ENCODE measurements at places on chromosomes 6 and 20.

DNA sequence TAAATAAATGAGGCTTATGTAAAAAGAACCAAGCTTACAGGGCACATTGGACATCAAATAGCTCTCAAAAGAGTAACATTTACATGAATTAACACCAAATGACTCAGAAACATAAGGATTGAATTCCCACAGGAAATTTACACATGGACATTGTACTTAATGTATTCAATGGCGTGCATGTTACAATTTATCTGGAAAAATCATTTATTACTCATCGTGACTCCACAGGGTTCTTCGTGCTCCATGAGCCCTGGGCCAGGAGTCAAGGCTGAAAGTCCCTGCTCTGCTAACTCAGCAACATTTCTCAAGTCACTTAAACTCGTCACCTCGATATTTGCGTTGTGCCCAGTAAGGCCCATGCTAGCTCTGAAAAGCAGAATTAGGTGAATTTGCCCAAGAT is 158.5 kb downstream of the PHACTR1 start:
- no peak for DNase-seq

- no peak for DNase-seq
Measured at GRCh38 chr6:44496665-44497369, 109.3 kb downstream of the CDC5L start.

GRCh38 chr6:32107406-32107805 is 1.7 kb downstream of the TNXB start:
- DNase-seq, result no peak

DNA sequence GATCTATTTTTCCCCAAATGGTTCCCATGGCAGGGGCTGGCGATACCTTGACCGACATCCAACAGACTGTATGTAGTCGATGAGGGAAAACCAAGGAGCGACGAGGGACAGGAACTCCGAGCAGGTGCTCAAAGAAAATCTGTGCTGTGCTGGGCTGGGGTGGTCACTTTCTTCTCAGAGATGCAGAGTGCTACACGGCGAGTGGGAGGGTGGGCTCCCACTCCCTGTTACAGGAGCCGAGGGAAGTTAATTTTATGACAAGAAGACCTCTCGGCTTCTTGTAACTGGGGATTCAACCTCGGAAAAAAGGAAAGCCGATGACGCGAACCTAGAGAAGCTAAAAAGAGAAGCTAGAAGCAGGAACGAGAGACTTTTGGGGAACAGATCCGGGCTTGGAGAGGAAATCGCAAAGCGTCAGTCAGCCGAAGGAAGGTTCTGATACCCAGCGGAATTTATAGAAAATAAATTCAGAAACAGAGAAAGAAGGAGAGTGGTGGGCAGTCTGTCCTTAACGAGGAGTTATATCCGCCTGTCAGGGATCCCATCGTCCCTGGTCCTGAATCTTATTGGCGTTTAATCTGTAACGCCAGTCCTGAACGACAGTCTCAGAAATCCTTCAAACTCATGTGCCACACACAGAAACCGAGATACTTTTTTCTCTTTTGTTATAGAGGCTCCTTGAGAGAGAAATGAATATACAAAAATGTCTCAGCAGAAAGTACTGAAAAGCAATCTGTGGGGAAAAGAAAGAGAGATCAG is 84.6 kb upstream of the ZNF322 start:
- no peak for DNase-seq

DNA sequence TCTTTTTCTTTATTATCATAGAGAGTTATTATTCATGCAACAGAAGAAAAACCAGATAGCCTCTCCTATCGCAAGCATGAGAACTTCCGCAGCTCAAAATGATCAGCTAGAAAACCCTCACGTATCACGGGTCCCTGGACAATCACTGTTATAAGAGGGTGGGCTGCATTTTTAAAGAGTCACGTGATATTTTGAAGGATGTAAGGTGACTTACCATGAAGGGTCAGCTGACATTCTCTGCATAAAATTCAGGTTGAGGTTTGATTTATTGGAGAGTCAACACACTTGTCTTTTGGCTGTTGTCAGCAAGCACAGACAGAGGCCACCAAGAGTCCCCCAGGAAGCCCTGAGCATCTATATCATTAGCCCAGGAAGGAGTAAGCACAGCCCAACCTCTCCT is 39.5 kb downstream of the ID4 start:
- no peak for DNase-seq

- peak; percentile 62 for DNase-seq
Measured at GRCh38 chr20:18276821-18277220, 11.5 kb upstream of the ZNF133 start.

DNA sequence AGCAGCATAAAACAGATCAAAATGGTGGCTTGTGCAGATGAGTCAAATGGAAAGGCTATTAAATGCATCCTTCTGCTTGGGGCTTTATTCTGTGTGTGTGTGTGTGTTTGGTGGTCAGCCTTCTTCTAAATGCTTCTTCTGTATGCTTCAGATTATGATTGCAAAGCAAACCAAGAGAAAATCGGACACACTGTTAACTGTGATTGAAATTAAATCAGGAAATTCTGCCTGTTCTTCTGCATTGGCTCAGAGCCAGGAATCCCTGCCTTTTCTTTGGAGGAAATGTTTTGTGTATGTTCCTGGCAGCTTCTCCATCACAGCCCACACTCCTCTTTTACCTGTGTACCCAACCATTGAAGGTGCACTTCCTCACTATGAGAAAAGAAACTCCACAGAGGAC is 22.3 kb upstream of the PDE10A start:
- DNase-seq, result no peak

DNA sequence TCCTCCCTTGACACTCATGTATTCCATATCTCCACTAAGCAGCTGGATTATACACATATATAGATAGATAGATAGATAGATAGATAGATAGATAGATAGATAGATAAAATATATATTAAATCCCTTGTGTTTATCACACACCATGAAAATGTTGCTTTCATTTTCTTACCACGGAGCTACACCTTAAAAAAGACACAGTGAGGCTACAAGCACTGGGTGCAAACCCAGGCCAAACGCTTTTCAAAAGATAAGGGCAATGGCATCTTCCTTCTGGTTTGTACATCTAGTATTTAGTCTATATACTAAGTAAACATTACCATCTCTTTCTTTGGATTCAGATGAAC is 377.1 kb downstream of the ESR1 start:
- DNase-seq, result no peak

DNA sequence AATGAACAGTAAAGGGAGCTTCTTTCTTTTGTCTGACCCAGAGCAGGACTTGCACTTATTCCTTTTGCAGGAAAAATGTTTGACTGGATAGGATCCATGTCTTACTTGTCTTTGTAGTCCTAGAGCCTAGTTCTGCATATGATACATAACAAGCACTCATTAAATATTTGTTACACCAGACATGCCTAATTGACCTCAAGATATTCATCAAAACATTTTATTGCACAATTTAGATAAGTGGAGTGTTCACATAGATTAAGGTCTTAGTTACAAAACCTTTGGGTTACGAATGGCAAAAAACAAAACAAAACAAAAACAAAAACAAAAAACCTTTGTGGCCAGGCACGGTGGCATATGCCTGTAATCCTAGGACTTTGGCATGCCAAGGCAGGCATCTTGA is 735.8 kb upstream of the NRSN1 start:
- DNase-seq, result no peak

DNA sequence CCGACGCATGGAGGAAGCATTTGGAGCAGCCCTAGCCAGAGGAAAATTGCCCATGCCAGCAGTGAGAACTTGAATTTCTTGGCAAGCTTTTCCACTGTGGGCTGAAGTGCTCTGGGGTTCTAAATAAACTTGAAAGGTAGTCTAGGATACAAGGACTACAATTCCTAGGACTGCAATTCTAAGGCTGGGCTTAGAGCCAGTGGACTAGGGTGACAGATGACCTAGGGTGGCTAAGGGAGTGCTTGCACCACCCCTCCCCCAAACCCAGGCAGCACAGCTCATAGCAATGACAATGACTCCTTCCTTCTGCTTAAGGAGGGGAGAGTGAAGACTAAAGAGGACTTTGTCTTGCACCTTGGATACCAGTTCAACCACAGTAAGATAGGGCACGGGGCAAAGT is 122.3 kb downstream of the THBS2 start:
- no peak for DNase-seq

- no peak for DNase-seq
Measured at GRCh38 chr6:148351309-148351708, 8.7 kb downstream of the SASH1 start.

DNA sequence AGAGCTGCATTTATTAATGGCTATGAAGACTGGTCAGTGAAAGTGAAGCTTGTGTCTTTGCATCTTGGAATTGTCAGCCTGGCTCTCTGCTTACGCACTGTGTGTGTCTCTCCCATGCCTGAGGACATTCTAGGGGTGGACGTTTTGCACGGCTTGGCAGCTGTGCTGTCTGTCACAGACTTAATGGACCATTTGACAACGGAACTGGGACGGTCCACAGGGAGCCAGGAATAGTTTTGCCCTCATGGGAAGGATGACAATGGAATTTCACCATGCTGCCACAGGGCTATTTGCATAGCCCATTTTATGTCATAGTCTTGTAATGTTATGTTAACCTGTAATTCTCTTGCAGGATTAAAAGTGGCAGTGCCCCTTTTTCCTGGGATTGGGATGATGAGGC is 44.7 kb downstream of the OR2B6 start:
- DNase-seq, result no peak

- no peak for DNase-seq
Measured at GRCh38 chr6:18025596-18025995, 38.2 kb upstream of the KIF13A start.

DNA sequence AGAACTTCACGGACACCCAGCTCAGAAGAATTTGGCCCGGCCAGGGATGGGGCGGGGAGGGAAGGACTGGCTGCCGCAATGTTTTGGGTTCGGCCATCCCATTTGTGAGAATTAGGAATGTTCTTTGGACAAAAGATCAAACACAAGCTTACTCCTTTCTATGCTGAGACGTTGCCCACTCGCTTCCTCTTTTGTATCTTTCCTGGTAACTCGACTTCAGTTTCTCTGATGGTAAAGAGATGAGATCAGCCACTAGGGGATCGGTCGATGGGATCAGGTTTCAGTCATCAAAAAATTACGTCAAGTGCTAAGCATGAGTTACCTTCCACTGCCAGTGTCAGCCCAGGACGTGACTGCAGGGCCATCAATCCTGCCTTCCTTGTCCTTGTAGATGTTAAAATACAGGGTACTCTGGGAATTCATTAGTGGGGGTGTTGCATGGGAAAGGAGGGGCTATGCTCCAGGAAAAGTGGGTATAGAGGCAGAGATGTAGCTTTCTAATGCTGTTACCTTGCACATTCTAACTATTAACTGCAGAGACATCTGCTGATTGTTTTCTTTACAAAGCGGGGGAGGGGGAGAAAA is 190.2 kb downstream of the TSHZ2 start:
- DNase-seq, result peak; percentile 82

GRCh38 chr6:31356216-31356945 is 598 bp downstream of the HLA-B start:
- no peak for DNase-seq

DNA sequence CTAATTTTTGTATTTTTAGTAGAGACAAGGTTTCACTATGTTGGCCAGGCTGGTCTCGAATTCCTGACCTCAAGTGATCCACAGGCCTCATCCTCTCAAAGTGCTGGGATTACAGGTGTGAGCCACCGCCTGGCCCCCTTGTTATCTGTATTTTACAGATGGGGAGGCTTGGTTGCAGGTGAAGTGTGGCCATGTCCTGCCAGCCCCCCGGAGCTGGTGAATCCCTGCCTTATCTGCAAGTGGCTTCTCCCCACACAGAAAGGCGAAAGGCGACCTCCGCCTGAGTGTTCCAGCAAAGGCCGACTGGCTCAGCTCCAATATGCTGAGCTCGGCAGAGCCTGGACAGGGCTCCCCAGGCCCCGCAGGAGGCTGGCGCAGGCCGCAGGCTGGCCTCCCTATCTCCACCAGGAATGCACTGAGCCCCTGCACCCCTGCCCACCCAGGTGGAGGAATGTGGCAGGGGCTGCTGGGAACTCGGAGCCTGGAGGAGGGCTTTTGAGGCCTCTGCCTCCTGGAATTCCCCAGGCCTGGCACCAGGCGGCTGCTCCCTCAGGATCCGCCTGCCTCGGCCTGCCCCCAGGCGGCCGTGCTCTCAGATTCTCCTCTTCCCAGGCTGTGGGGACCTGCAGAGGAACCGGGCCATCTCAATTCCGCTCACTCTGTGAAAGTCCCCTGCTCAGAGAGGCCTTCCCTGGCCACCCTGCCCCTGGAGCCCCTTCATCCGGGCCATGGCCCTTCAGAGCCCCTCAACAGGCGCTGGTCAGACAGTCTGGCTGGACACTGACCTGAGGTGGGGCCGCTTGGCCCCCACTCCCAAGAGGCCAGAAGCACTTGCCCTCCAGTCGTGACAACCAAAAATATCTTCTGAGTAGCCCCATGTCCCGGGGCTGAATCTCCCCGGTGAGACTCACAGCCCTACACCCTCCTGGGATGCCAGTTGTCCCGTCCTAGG is 9.3 kb upstream of the LAMA5 start:
- DNase-seq, result peak; percentile 85

DNA sequence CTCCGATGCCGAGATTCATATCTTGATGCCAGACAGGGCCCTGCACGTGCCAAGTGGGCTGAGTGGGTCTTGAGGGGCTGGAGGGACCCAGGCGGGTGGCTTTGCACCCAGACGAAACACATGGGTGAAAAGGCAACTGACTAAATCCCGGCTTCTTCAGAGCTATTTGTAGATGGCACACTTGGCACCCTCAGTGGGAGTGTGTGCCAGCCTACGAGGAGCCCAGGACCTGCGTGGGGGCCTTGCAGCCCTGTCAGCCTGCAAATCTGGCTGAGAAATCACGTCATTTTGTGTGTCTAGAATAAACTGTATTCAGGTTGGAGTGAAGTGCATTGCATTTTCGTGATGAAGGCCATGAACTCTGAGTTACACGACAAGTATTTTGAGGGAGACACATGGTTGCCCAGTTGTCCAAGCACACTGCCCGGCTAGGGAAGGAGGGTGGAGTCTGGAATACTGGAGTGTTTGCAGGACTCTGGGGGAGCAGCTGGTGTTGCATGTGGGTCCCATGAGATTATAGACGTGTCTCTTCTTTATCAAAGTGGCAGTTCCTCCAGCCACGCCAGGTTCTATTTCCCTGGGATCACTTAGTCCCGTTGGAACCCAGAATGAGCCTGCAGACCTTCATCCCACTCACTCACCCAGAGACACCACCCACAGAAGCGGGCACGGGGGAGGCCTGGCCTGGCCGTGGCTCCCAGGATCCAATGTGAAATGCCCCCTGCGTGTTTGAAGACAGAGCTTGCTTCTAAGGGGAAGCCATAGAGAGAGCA is 60.2 kb downstream of the DLL1 start:
- DNase-seq, result no peak

GRCh38 chr6:95574811-95575210 is 2.5 kb upstream of the MANEA start:
- no peak for DNase-seq
